Activated CD4-positive, CD25-positive, alpha-beta regulatory T cell treated with anti-CD3 and anti-CD28 coated beads, Interleukin-2, amount 50 U/mL, for 72 hours (primary cell): ENCODE measurements at places on chromosomes 6 and 20.

- no peak for DNase-seq
These were observed 233.5 kb upstream of the QKI start for GRCh38 chr6:163180874-163181541.

DNA sequence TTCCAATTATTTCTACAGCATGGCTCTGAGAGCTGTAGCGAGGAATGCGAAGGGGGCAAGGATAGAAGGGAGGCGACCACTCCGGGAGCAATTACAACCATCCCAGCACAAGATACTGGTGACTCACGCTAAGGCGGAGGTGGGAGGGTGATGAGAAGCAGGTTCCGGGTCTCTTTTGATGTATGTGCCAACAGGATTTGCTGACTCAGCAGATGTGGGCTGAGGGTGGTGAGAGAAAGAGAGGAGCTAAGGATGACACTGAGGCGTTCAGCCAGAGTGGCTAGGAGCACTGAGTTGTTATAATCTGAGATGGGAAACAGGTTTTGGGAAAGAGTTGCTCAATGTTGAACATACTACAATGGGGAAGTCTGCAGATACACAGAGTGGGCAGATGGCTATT is 9.3 kb upstream of the TXNDC5 start:
- no peak for DNase-seq

GRCh38 chr6:42727627-42728026 is 5.2 kb upstream of the PRPH2 start:
- no peak for DNase-seq

DNA sequence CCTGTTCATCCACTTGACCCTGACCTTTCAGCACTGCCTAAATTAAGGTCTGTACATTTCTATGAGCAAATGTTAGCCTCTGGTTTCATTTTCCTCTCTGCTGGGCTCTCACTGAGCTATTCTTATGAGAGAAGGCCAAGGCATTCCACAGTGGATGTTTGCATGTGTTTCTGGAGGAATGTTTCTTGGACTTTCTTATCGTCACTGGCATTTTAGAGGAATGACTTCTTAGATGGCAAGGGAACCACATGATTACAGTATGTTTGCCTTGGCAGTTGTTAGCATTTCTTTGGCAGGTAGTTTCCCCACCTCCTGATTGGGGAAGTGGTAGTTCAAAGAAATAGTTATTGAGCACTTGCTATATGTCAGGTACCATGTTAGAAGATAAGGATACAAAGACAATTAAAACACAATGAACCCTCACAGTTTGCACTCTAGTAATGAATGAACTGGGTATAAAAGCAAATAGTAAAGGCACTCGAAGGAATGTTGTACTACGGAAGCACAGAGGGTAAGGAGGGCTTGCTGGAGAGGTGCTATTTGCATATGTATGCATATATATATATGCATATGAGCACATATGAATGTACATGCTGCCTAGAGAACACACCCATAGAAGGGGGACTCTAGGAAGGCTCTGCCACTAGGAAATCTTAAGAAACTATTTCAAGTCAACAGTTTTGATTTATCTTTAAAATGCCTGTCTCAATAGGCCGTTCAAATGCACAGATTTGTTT is 307.4 kb downstream of the EYA4 start:
- DNase-seq = no peak

- DNase-seq = no peak
These were observed 10.4 kb upstream of the GCNT2 start for GRCh38 chr6:10510592-10511367.

DNA sequence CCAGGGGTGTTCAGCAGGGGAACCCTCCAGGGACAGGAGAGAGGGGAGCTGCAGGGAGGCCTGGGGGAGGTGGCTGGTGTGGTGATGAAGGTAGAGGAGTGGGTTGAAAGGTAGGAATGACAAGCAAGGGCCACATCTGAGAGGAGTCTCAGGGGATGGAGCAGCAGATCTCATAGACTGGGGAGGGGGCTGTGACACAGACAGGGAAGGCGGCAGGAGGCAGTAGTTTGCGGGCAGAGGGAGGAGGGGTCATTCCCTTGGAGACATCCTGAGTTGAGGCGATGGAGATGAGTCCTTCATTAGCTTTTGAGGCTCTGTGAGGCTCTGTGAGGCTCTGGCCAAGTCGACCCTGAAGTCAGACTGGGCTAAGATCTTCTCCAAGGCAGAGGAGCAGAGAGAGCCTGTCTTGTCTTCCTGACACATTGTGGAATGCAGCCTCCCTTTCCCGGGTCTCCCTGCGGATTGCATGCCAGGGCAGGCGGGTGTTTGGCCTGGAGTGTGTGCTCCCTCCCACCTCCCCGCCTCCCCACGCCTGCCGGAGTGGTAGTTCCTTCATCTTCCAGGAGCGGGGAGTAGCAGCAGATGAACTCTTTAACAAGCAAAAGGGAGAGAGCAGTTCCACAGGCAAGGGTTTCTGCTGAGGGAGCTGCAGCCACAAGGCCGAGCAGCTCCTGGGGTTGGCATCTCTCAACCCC is 34.3 kb upstream of the MLN start:
- no peak for DNase-seq

GRCh38 chr6:133805876-133806275 is 83.0 kb upstream of the TCF21 start:
- no peak for DNase-seq

DNA sequence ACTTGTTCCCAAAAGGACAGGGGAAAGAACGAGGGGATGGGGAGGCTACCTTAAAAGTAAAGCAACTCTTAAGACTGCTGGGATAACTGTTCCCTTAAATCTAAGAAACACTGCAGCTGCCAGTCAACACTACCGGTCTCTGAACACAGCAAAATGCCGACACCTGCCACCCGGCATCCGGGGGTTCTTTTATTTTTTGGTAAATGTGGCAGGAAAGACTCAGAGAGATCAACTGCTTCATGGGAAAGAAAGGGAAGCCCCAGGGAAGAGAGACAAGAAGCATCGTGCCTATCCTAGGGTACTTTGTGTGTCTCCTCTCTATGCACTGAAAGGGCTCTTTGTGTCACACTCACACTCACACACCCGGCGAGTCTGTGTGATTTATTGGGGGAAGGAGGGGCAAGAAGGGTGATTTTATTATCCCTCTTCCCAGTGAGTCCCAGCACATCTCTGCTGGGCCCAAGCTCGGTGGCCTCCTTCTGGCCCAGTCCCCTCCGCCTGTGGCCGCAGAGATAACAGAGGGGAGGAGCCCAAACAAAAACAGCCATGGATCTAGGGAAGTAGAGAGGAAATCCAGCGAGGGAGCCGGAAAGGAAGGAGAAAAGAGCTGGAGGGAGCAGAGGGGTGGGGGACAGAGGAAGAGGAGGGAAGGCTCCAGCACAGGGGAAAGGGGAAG is 1.4 kb downstream of the FYN start:
- DNase-seq = peak; percentile 43

DNA sequence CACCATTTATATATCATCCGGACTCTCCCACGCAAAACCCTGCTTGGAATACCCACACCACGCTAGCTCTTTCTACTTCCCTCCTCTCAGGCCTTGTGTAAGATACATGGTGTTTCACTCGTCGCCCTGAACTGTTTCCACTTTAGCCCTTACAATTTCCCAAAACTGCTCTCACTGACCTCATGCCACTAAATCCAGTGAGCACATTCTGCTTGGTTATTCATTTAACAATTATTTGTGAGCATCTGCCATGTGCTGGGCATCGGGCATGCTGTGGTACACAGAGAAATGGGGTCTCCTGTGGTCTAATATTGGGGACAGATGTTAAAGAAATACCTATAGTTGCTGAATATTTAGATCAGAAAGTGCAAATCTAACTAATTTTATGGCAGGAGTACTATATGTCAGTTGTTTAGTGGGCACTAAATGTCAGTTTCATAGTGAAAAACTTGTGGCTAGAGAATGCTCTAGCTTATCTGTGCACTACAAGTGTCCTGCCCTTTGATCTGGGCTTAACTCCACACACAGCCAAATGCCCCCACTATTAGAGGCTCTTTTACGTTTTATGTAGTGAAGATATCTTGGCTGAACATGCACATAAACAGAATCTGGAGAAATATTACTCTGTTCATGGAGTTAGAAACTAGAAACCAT is 41.0 kb downstream of the PLEKHG1 start:
- no peak for DNase-seq

DNA sequence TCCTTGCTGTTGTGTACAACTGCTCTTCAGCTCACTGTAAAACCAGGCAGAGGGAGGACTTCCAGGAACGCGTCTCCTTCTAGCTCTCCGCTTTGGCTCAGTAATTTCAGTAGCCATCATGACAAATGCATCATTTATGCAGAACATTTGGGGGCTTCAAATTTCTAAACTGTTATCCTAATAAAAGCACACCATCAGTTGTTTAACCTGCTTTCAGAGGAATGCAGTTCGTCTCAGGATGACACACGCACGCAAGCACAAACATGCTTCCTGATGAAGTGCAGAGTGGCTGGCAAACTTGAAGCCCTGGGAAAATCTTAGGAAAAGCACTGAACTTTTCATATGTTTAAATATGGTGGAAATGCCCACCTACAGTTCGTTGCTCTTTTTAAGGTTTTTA is 24.4 kb downstream of the SLC22A23 start:
- no peak for DNase-seq

DNA sequence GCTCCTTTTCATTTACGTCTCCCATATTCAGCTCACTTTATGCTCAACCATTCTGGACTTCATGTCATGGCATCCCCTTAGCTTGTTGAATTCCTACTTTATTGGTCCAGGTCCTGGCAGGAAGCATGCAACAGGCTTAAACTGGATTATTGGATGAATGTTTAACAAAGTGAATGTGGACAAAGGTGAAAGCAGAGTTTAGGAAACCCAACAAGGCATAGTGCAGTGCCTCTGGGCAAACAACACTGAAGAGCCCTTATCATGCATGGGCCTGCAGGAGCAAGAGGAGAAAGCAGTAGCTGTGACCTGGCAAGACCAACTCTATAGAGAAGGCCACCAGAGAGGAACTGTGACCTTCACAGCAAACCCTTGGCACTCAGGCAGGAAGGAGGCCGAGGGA is 5.3 kb upstream of the ANKRD66 start:
- DNase-seq = no peak

DNA sequence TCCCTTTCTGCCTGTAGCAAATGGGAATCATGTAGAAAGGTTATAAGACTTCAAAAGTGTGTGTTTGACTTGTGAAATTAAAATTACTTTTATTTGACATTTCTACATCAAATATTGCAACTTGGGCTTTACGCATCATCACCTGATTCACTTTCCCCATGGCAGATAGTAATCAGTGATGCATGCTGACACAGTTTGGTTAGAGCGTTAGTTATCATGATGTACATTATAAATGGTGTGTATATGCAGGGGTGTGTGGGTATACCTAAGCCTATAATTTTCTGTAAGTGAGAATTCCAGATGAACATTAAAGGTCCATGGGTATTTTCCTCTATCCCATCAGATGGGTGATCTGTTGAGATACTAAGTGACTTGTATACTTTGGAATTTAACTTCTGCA is 141.5 kb downstream of the KLHL32 start:
- no peak for DNase-seq

DNA sequence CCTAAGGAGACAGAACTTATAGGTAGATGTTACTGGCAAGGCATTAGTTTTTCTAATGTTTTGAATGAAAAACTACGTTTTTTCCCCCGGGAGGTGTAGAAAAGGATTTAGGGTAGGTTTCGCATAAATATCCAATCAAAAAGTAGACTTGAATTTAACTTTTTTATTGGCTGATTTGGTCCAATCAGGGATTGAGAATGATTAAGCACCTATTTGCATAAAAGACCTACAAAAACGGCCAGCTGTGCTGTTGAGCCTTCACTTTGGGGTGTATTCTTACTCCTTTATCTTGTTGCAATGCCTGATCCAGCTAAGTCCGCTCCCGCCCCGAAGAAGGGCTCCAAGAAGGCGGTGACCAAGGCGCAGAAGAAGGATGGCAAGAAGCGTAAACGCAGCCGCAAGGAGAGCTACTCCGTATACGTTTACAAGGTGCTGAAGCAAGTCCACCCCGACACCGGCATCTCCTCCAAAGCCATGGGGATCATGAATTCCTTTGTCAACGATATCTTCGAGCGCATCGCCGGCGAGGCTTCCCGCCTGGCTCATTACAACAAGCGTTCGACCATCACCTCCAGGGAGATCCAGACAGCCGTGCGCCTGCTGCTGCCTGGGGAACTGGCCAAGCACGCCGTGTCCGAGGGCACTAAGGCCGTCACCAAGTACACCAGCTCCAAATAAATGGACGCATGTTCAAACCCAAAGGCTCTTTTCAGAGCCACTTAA is 113.5 kb upstream of the BTN3A2 start:
- DNase-seq = peak; percentile 65

- no peak for DNase-seq
These were observed 43.0 kb downstream of the FRK start for GRCh38 chr6:116017546-116018295.

DNA sequence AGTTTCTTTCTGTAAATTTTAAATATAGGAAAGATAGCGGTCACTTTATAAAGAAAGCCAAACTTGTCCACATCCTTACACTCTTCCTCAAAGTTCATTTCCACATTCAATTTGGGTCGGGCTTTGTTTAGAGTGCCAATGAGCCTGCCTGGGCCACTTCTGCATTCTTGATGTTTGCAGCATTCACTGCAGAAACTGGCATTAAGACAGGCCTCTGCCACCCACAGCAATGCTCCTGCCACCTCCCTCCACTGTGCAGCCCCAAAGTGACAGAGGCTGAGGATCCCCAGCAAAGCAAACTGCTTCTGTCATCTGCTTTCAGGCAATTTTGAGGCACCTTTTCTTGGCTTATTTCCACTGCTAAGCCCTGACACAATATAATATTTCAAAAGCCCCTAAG is 61.2 kb downstream of the TNFAIP3 start:
- no peak for DNase-seq

- no peak for DNase-seq
These were observed 248.7 kb downstream of the ADGRG6 start for GRCh38 chr6:142550310-142551063.

- no peak for DNase-seq
These were observed 28.8 kb downstream of the MAP7 start for GRCh38 chr6:136521427-136521826.

GRCh38 chr6:30364591-30364990 is 19.6 kb downstream of the RPP21 start:
- DNase-seq = no peak

GRCh38 chr6:134317471-134318131 is at the start of gene SGK1:
Gene SGK1, minus strand, starts transcription at chr6:134318112. Its CDS starts 652 bp downstream, at chr6:134317460.
- DNase-seq = no peak

GRCh38 chr6:169977434-169978265 is 226.2 kb downstream of the ERMARD start:
- DNase-seq = no peak
